Naive thymus-derived CD8-positive, alpha-beta T cell (primary cell): ENCODE measurements at places on chromosomes 4 and X. TPM values are rescaled to one million over a fixed set of nuclear protein-coding genes. Genes with fewer than 3 reads are reported as not detected.

- H3K27me3 ChIP-seq = no peaks in the 10 kb centered on the region
- no peak overlapping the region for H3K27ac ChIP-seq
- no peaks in the 10 kb centered on the region for H3K36me3 ChIP-seq
- H3K4me1 ChIP-seq = no peaks in the 10 kb centered on the region
- no peak overlapping the region for H3K4me3 ChIP-seq
These were observed 876.4 kb upstream of the SLIT2 start for GRCh38 chr4:19375136-19375804.

GRCh38 chr4:77145842-77146185, 11.2 kb upstream of the CCNG2 start:
- no peak overlapping the region for H3K27ac ChIP-seq
- peak overlapping the region; percentile 55 for H3K4me3 ChIP-seq
- H3K27me3 ChIP-seq = no peaks in the 10 kb centered on the region

GRCh38 chr4:11704186-11704830, 275.6 kb upstream of the HS3ST1 start:
- no peak overlapping the region for H3K27ac ChIP-seq
- H3K4me3 ChIP-seq = no peak overlapping the region
- peaks cover 4% of the 10 kb centered on the region for H3K36me3 ChIP-seq
- no peak for DNase-seq
- no peaks in the 10 kb centered on the region for H3K27me3 ChIP-seq
- H3K4me1 ChIP-seq = no peaks in the 10 kb centered on the region

- H3K36me3 ChIP-seq = no peaks in the 10 kb centered on the region
- peaks cover 10% of the 10 kb centered on the region for H3K27me3 ChIP-seq
- no peak overlapping the region for H3K4me3 ChIP-seq
- no peaks in the 10 kb centered on the region for H3K4me1 ChIP-seq
- H3K27ac ChIP-seq = no peak overlapping the region
- DNase-seq = no peak
These were observed 188.5 kb upstream of the ANXA3 start for GRCh38 chr4:78363031-78363570.

GRCh38 chr4:8359193-8359592, 81.3 kb downstream of the ACOX3 start:
- H3K4me3 ChIP-seq = no peak overlapping the region
- no peak overlapping the region for H3K27ac ChIP-seq
- DNase-seq = no peak
- H3K36me3 ChIP-seq = peaks cover 4% of the 10 kb centered on the region
- H3K4me1 ChIP-seq = no peaks in the 10 kb centered on the region

The CENPVL1 gene
- polyA plus RNA-seq = not detected

The ADH1B gene
- polyA plus RNA-seq = not detected
